ENCODE measurements at places on chromosomes 4 and X. TPM values are rescaled to one million over a fixed set of nuclear protein-coding genes. Genes with fewer than 3 reads are reported as not detected.

The SPANXC gene
- total RNA-seq: not detected

The CC2D2A gene
- total RNA-seq: 13.5 TPM

The DGAT2L6 gene
- not detected for total RNA-seq

The ZNF711 gene
- total RNA-seq: 7.7 TPM

The TMEM185A gene
- 62.8 TPM for total RNA-seq

The CT45A2 gene
- not detected for total RNA-seq

The PWWP3B gene
- 9.3 TPM for total RNA-seq

The TCEAL6 gene
- not detected for total RNA-seq

The H2BW2 gene
- not detected for total RNA-seq

The SSX7 gene
- total RNA-seq: not detected

The SLC49A3 gene
- 19.5 TPM for total RNA-seq

DNA sequence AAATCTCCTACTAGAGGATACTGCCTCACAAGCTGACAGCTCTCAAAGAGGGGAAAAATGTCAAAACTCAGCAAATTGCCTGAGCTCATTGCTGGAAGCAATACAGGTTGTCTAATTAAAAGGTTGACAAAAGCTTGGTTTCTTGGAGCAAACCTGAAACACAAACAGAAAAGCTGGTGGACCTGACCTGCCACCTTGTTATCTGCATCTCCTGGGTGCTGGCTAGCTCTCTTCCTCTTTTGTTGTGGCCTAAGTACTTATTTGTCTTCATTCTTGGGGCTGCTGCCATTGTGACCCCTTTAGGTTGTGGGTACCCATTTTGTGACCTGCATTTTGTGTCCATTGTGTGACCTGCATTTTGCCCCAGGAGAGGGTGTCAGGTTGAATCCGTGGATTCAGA is 184.5 kb downstream of the KIT start:
- no peak for DNase-seq

- no peak for DNase-seq
These were observed 14.8 kb downstream of the STK32B start for GRCh38 chr4:5066101-5066500.

DNA sequence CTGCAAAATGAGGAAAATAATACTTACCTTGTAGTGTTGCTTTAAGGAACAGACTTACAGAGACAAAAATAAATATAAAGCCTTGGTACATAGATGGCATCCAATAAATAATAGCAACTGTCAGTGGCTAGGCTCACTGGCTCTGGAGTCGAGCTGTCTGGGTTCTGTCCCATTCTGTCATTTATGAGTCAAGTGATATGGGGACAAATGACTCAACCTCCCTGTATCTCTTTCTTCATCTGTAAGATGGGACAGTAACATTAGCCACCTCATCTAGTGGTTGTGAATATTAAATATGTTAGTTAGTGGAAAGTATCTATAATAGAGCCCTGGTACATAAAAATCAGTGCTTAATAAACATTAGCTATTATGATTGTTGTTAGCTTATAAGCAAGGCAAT is 16.7 kb upstream of the GATB start:
- DNase-seq: no peak

GRCh38 chr4:149465955-149466354 is 349.7 kb downstream of the IQCM start:
- DNase-seq: no peak

GRCh38 chr4:99845179-99845578 is 28.6 kb downstream of the DAPP1 start:
- no peak for DNase-seq

DNA sequence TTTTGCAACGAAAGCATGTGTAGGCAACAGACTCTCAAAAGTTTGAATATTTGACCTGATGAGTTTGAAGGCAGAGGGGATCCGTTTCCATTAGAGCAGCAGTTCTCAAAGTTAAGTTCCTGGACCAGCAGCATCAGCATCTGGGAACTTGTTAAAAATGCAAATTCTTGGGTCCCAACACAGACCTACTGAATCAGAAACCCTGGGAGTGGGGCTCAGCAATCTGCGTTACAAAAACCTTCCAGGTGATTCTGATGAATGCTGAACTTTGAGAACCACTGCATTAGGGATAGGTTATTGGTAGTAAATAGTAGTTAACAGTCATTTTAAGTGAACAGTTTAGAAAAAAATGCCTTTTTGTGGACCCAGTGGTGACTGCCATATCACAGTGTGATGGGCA is 98.8 kb downstream of the PDE5A start:
- DNase-seq: no peak

DNA sequence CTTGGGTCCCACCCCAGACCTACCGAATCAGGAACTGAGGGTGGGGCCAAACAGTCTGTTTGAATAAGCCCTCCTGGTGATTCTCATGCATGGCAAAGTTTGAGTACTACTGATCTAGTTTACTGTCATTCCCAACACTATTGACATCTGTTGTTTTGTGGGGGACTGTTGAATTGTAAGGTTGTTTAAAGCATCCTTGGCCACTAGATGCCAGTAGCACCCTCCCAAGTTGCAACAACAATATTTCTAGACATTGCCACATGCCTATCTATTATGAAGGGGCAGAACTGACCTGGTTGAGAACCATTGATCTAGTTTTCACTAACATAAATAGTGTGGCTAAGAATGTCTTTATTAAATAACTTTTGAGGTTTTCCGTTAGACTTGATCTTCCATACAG is 15.1 kb downstream of the TAF9B start:
- no peak for DNase-seq

GRCh38 chr4:14800977-14801376 is 201.3 kb upstream of the CPEB2 start:
- no peak for DNase-seq

DNA sequence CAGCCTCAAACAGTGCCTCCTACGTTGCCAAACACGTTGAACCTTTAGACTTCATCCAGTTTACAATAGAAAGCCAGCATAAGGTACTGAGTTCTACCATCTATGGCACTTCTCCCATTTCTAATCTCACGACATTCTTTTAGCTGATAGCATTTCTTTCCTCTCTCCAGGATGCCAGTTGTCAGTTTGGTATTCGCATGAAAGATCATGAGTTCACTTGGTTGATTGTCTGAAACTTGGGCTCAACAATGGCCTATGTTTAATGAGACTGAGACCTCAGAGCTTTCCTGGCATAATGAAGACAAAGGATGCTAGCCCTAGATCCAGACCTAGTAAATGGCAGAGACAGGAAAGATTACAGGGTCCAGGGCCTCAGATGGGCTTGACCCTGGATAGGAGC is 69.2 kb upstream of the SPRY1 start:
- DNase-seq: no peak

DNA sequence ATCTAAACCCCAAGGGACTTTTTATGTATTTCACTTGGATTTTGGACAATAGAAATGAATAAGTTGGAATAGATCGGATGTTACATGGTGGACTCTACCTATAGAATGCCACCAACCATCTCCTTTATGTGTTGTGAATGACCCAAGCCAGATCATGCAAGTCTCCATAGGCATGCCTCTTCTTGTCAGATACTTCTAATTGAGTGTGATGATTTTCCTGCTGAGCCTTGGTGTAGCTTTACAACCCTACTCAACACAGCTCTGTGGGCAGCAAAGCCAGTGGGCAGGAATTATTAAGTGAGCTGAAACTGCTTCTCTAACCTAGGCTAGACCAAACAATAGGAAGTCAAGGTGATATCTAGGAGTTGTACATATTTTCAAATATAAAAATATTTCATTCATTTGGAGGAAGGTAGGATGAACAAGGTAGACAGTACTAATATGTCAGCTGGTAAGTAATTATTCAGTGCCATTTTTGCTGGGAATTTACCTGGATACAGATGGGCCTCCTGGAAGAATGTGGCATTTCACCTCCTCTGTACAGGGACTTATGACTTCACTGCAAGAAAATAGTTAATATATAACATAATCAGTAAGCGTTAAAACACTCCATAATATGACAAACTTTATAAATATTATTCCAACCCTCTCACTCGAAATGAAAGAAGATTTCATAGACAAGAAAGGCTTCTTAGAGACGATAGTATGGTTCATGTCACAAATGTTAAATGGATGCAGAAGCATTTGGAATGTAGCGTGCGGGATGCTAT is 298.0 kb upstream of the FAT1 start:
- no peak for DNase-seq

DNA sequence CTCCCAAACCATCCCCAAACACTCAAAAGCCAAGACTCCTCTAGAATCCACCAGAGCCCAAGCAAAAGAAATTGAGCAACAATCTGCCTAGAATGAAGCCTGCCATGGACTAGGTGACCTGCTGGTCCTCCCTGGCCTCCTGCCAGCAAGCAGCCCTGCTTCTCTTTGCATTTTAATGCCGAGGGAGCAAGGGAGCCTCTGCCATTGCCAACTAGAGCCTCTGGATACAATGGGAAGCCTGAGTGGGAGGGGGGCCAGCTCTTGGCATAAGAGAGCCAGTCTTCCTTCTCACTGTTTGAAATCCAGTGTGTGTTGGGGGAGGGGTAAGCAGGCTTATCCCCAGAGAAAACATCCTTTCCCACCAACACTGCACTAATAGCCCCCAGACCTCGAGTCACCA is 1.5 kb upstream of the GDPD2 start:
- DNase-seq: no peak

DNA sequence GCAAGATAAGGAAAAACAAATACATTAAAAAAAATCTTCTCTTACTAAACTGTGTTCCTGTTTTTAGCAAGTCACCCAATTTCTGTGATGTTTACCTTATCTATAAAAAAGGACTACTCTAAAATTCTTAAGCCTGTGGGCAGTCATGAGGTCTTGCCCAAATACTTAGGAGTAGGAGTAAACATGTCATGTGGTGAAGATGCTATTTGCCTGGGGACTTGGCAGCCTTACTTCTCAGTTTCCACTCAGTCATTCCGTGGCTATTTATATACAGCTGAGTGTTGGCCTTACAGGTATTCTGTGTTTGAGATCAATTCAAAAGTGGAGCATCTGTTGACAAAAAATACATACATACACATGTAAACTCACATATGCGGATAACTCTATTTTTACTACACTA is 89.9 kb upstream of the TLR2 start:
- no peak for DNase-seq

DNA sequence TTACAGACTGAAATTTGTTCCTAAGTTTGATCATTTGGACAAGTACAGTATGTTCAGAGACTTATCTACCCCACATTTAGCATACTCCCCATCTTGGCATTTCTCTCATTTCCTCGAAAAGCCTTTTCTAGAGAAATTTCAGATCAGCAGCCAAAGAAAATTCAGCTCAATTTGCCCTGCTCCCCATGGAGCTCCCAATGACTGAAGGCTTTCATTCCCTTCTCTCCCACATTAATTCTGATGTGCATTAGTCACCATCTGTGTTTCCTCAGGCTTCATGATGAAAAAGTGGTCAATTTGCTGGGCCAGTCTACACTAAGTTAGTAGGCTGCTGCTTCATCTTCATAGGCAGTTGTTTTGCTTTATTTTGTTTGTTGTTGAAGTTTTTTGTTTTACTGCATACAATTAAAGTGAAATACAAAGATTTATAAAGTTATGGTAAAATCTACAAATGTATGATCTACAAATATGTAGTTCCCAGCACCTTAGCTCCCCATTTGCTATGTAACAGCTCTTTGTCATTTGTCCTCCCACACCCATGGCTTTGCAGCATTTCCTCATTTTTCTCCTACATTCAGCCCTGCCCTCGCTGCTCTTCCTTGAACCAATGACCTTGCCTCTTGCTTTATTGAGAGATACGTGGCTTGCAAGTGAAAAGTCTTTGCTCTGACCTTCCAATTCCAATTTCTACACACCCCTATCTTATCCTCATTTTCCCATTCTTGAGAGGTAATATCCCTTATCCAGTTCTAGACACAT is 193.9 kb downstream of the ANAPC10 start:
- no peak for DNase-seq

DNA sequence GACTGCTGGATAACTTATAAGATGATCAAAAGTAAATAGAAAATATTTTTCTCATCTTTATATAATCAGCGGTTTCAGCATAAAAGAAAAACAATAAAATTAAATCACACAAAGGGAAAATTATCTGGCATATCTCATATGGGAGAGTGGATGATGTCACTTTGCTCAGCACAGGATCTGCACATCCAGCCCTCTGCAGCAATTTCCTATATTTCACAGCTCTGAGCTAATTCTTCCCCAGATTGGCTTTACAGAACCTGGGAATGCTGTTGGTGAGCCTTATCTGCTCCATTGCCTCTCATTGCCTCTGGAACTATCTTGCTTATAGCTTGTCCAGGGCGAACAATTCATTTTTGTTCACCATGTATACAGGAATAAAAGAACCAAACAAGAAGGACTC is 21.0 kb downstream of the FREM3 start:
- DNase-seq: no peak

DNA sequence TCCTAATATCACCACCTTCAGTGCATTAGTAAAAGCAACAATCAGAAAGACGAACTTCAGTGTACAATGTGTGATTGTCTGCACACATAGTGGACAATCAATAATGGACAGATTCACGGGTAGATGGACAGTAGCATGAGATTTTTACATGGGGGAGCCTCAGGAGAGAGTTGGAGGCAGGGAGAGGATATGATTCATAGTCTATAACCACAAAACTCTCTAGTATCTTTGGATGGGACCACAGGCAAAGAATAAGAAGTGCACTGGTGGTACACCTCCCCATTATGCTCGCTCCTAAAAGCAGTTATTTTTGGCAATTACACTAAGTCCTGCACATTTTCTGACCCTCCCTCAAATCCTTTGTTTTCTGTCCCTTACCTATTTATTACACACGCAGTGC is 624.4 kb upstream of the ACTRT1 start:
- DNase-seq: no peak
